ENCODE measurements at places on chromosomes 7 and 10.

GRCh38 chr10:80530816-80531215 is 6.9 kb upstream of the SH2D4B start:
- DNase-seq = no peak

DNA sequence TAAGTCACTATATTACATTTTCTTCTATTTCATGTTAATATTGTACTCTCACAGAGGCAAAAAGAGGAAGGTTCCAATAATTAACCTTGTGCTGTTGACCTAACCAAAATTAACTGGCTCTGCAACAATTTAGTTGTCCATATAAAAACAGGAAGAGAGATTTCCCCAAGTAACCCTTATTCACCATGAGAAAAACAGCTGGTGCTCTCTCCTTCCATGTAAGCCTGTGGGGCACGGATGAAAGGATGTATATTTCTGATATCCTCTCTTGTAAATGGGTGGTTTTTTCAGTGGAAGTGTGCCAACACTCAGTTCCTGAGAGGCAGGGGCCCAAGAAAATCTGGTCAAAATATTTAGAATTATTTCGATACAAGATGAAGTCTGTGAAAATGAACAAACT is 358.1 kb downstream of the CRPPA start:
- DNase-seq = no peak

DNA sequence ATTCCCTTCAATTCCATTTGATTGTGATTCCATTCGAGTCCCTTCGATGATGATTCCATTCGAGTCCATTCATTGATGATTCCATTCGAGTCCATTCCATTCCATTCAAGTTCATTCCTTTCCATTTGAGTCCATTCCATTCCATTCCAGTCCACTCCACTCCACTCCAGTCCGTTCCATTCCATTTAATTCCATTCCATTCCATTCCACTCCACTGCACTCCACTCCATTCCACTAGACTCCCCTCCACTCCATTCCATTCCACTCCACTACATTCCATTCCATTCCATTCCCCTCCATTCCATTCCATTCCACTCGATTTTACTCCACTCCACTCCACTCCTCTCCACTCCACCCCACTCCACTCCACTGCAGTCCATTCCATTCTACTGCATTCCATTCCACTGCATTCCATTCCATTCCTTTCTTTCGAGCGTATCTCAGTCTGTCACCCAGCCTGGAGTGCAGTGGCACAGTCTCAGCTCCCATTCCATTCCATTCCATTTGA is 115.7 kb downstream of the ZNF92 start:
- no peak for DNase-seq

DNA sequence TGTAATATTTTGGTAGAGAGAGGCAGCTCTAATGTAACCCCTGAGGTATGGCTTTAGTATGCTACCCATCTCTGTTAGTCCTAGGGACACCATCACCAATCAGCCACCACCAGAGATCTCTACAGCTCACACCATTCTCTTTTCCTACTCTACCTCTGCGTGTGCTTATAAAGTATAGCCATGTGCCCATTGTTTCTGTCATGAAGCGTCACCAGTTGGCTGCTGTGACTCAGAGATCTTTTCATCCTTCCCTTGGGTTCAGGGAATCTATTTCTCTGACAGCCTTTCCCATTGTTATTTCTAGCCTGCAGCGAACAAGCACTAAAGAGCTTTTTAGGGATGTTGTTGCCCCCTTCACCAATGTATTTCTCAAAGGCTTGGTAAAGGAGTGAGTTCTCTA is 103.3 kb downstream of the TPST1 start:
- no peak for DNase-seq

- DNase-seq = no peak
These were observed 72.2 kb upstream of the TMEM140 start for GRCh38 chr7:135075716-135076115.

GRCh38 chr10:78218798-78219490 is 185.3 kb downstream of the RPS24 start:
- DNase-seq = no peak

All from CD14-positive monocyte (primary cell).